ENCODE measurements at places on chromosomes 16 and 17.

DNA sequence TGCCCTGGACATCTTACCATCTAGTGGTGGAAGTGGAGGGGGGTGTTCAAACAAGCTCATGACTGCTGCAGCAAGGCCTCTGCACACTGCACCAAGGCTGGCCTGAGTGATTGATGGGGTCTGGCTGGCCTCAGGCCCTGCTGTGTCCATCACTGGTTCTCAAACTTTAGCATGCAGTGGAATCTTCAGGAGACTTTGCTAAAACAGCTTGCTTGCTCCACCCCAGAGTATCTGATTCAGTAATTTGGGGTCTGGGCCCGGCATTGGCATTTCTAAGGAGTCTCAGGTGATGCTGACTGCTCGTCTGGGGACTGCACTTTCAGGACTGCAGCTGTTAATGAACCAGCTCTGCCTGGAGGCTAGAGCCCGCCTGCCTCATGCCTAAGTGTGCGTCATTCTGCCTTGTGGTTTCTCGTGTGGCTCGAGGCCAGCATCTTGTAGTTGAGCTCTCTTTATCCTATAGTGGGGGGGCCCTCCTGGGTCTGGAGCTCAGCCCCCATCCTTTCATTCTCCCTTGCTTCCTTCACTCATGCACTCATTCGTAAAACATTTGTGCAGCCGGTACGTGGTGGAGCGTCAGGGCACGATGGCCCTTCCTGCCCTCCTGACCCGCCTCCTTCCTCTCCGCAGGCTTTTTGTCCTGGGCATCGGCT is 4.1 kb downstream of the MGAT5B start:
- DNase-seq = no peak

- no peak for DNase-seq
Observed at GRCh38 chr16:11794447-11794846, 2.6 kb downstream of the ZC3H7A start.

DNA sequence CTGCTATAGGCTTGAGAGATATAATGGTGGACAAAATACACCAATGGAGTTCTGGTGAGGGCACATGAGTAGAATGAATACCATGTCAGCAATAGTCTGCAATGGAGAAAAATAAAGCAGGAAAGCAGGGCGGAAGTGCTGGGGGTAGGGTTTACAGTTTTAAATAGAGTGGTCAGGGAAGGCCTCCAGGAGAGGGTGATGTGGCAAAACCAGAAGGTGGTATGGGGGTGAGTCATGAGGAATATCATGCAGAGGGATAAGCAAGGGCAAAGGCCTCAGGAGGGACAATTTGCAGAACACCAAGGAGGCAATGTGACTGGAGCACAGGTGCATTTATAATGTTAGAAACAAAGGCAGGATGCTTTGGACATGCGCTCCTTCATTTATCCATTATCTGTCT is 102.0 kb downstream of the ITFG1 start:
- no peak for DNase-seq

- no peak for DNase-seq
Observed at GRCh38 chr16:2966808-2967191, 2.3 kb upstream of the PAQR4 start.

- no peak for DNase-seq
Observed at GRCh38 chr16:54240271-54241129, 46.1 kb downstream of the IRX3 start.

DNA sequence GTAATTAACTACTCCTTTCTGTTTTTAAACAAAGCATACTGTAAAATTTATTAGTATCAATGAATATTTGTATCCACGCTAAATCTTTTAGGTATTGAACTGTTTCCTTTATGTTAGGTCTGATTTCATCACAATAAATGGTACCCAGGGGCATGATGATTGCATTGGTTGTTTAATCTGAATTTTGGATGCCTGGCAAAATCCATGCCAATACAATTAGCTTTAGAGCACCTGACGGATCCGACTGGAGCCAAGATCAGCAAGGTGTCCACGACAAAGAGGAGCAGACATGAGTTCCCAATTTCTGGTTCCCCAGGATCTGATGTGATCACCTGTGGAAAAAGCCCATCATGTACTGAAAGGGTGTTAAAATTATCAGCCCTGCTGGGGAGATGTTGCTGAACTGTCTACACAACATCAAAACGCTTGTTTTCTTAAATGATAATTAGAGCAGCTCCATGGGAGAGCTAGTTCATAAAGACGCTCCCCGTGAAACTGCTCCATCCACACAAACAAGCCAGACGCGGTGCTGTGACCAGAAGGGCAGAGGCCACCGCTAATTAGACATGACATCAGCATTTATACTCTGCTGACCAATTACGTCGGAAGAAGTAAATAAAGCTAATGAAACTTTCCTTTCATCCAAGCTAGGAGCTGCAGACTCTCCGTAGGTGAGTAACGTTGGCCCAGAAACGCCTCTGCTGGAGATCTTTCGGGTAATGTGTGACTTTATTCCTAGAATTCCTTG is 151.7 kb downstream of the CPPED1 start:
- DNase-seq = no peak

DNA sequence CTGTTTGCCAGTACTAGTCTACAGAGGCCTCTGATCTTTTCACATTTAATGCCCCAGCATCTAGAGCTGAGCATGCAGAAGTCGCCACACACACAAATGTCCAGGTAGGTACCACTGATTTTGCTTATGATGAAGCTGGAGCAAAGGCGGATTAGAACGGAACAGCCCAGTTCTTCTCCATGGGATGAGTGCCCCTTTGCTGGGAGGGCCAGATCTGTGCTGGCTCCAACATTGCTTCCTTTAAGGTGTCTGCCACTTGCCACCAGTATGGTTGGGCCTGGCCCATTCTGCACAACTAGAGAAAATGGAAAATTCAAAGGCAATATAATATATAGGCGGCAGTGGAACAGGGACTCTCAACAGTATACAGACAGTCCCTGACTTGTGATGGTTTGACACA is 2.2 kb upstream of the MNT start:
- DNase-seq = no peak

GRCh38 chr16:63458846-63459245 is 1422.6 kb upstream of the CDH8 start:
- no peak for DNase-seq

- no peak for DNase-seq
Observed at GRCh38 chr17:8121681-8122421, 2.1 kb downstream of the HES7 start.

- DNase-seq = no peak
Observed at GRCh38 chr16:88633684-88634140, 4.7 kb upstream of the IL17C start.

GRCh38 chr17:46199379-46199778 is 6.2 kb upstream of the KANSL1 start:
- DNase-seq = no peak

Data from vagina (tissue), 2 donors.